ENCODE measurements at places on chromosomes 1 and 21. TPM values are rescaled to one million over a fixed set of nuclear protein-coding genes. Genes with fewer than 3 reads are reported as not detected.

The RHBG gene
- total RNA-seq = not detected

The ARTN gene
- total RNA-seq = 25.1 TPM

The TCHH gene
- total RNA-seq = 0.24 TPM

DNA sequence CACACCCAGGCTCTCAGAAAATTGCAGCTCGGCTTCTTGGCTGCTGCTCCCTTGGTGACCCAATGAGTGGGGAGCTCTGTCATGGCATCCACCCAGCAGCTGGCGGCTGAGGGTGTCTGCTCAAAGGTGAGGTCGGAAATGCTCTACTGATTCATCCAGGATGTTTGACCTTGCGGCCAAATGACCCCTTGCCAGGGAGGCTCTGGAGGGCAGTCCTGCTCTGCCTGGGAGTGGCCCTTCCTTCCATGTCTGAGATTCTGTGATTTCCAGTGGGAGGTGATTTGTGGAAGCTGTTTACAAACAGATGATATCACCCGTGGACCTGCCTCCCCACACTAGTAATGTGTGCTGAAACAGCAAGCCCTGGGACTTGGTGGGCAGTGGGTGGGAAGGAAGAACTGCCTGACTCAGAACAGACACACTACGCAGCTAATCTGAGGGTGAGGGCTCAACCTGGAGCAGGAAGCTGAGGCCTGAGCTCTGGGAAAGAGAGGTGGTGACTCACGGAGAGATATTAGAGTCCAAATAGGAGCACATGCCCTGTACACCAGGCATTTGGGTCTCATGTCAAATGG, 3.0 kb downstream of the CRCT1 start:
- no peak for DNase-seq

DNA sequence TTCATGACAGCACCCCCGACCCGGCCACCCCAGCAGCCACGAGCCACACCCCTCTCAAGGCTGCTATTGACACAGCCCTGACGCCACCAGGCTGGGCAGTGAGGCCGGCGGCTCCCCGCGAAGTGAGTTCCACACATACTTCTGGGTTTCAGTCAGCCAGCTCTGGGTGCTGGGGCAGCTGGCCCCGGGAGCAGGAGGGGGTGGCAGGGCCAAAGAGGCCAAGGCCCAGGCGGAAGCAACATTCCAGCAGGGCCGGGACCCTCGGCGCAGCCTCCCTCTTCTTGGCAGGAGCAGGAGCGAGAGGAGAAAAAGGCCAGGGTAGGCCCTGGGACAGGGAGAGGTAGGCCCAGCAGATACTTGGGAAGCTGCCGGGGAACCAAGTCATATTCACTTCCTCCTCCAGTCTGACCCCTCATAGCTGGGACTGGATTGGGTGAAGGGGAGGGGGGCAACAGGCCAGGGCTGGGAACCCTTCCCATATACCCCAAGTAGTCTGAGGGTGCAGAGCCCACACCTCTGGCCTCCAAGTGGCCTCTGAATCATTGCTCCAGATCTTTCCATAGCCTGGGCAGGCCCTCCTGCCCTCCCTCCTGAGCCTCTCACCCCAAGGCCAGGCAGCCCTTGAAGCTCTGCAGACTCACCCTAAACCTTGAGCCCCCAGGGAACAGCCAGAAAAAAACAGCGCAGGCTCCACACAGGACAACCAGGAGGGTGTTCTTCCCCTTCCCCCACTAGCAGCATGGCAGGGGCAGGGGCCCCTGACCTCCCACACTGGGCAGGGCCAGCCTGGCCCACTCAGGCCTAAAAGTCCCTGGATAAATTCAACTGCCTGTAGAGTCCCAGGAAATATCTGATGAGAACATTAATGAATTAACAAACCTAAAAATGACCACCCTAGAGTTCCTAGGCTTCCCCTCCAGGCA, 5.7 kb downstream of the HSPG2 start:
- DNase-seq = no peak

- DNase-seq = peak; percentile 43
Measured at GRCh38 chr1:11893907-11894251, 32.3 kb downstream of the KIAA2013 start.

DNA sequence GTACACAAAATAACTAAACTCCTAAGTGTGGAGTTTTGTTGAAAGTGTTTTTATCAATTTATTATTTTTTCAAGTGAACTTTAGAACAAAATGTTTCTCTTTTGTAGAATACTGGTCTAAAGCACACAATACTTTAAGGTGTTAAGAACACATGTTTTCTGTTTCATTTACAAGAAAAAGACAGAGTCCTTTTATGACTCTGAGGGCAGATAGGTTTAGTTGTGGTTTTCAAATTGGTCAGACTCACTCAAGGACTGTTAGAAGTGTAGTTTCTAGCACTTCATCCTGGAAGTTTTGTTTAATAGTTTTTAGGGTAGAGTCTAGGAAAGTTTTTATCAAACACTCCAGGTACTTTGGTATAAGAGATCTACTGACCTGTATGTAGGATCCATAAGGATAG, 376.5 kb downstream of the LRRIQ3 start:
- DNase-seq = no peak

GRCh38 chr21:16644685-16645084, 868.2 kb upstream of the CXADR start:
- no peak for DNase-seq

Measured in A673 (cell line).